ENCODE measurements at places on chromosomes 3 and 15.

GRCh38 chr3:162034368-162034767 is 537.8 kb downstream of the OTOL1 start:
- DNase-seq, result no peak

GRCh38 chr15:51285399-51285798 is 53.0 kb downstream of the CYP19A1 start:
- DNase-seq, result no peak

GRCh38 chr15:87753539-87753938 is 503.0 kb downstream of the NTRK3 start:
- no peak for DNase-seq

- no peak for DNase-seq
Observed at GRCh38 chr3:77906102-77906709, 866.3 kb downstream of the ROBO2 start.

DNA sequence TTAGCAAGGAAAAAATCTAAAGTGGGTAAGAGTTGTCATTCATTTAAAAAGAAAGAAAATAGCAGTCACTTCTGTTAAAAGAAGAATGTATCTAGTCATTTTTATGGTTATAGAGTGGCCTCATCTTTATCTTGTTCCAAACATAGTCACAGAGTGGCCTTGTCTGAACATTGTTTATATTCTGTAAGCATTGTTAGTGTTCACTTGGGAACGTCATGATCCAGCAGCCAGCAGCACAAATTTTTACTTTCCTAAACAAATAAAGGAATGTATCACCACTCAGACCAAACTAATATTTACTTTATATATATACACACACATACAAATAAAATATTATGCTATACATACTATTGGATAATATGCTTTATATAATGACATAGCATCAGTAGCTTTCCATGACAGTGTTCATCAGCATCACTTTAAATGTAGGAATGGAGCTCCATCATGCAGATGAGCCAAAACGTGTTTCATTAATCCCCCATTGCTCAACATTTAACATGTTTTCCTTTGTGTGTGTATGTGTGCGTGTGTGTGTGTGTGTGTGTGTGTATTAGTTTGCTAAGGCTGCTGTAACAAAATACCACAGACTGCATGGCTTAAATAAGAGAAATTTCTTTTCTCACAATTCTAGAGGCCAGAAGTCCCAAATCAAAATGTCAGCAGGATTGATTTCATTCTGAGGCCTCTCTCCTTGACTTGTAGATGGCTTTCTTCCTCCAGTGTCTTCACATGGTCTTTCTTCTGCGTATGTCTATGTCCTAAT is 39.6 kb upstream of the GYG1 start:
- no peak for DNase-seq

Measured in Panc1 (cell line).